ENCODE measurements at places on chromosomes 16 and 17. TPM values are rescaled to one million over a fixed set of nuclear protein-coding genes. Genes with fewer than 3 reads are reported as not detected.

Gene SNX11
- 12.8 TPM for total RNA-seq

Gene SDK2
- 1.4 TPM for total RNA-seq

Gene CANT1
- total RNA-seq = 47.8 TPM

Gene MYH11
- total RNA-seq = 0.29 TPM

Gene CCL4L2
- 1.6 TPM for total RNA-seq

Gene MMD
- total RNA-seq = 21.4 TPM

Gene FMNL1
- 509 TPM for total RNA-seq

Gene SLFN12L
- 90.1 TPM for total RNA-seq

Gene TNFRSF13B
- 1.1 TPM for total RNA-seq

Gene METTL9
- total RNA-seq = 80.3 TPM

Gene PPP1R27
- total RNA-seq = not detected

Gene KRTAP4-9
- total RNA-seq = not detected

Gene HSD11B2
- not detected for total RNA-seq

Gene ABI3
- 6.5 TPM for total RNA-seq

Gene GGA2
- total RNA-seq = 116 TPM

Gene IL17C
- total RNA-seq = 0.65 TPM

Gene SP6
- total RNA-seq = 0.20 TPM

Gene FCSK
- 27.7 TPM for total RNA-seq

Gene FSCN2
- 0.65 TPM for total RNA-seq

Gene P2RX1
- total RNA-seq = 4.2 TPM

Gene MPV17L
- not detected for total RNA-seq

Gene RARA
- 97.0 TPM for total RNA-seq

Gene ATP2A1
- 0.75 TPM for total RNA-seq

Gene MT1F
- 8.8 TPM for total RNA-seq

Gene DGKE
- 38.2 TPM for total RNA-seq

Gene AANAT
- total RNA-seq = not detected

Gene USP6
- 0.13 TPM for total RNA-seq

Gene SLFN14
- total RNA-seq = not detected

Gene KCNJ2
- not detected for total RNA-seq

Gene HOXB4
- 1.8 TPM for total RNA-seq

Gene TP53TG3F
- total RNA-seq = not detected

Gene ITPRIPL2
- total RNA-seq = 2.0 TPM

Gene ZNF629
- total RNA-seq = 1.5 TPM

Gene SEBOX
- not detected for total RNA-seq

Gene DUS2
- 12.0 TPM for total RNA-seq

Gene GLIS2
- total RNA-seq = 0.29 TPM

Gene KRTAP16-1
- 0.17 TPM for total RNA-seq

Gene SETD1A
- total RNA-seq = 31.3 TPM

Gene SDR42E2
- 2.3 TPM for total RNA-seq

Gene ZPBP2
- not detected for total RNA-seq

Gene FBXL16
- total RNA-seq = 35.3 TPM

Gene THRA
- total RNA-seq = 29.8 TPM

Gene RPUSD1
- 14.9 TPM for total RNA-seq

Gene PRSS33
- total RNA-seq = not detected

Gene CDYL2
- total RNA-seq = 17.0 TPM

Gene SLC43A2
- total RNA-seq = 5.1 TPM

Gene KRTAP4-3
- total RNA-seq = not detected

Gene MYL4
- total RNA-seq = not detected

Gene CTRB2
- total RNA-seq = not detected

Data from T-helper 17 cell (primary cell).